Airway epithelial cell (primary cell): ENCODE measurements at places on chromosomes 2 and 18. TPM values are rescaled to one million over a fixed set of nuclear protein-coding genes. Genes with fewer than 3 reads are reported as not detected.

Gene CAD
- 43.7 and 51.4 TPM in 2 replicates for total RNA-seq

Gene SERPINB10
- 0.23 and 0.28 TPM in 2 replicates for total RNA-seq

Gene DUSP19
- total RNA-seq: 0.98 and 1.1 TPM in 2 replicates

Gene PRKAG3
- total RNA-seq: not detected in 2 replicates
